ENCODE measurements at places on chromosomes 16 and 17.

GRCh38 chr16:72458035-72458434 is 286.1 kb upstream of the PMFBP1 start:
- no peak for DNase-seq

DNA sequence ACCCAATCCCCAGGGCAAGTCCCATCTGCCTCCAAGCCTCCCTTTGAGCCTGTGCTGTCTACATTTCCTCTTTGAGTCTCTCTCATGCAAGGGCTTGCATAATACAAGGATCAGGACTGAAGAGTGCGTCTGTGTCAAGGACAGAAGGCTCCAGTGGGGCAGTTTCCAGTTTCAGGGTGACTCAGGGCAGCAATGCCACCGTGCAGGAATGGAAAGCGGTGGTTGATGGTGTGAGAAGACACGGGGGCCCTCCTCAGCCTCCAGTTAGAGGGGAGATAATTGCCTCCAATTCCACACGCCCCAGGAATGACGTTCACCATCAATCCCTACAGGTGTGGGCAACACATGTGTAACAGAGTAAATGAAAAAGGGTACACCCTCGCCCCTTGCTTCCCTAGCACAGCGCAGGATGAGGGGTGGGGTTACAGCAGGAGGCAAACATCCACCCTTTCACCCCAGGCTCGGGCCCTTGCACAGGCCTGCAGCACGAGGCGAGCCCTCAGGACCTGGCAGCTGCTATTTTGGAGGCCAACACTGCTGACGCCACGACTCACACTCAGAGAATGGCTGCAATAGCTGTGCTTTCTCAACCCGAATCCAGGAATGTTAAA is 24.8 kb upstream of the SLC25A19 start:
- DNase-seq: no peak

- no peak for DNase-seq
Observed at GRCh38 chr17:29607557-29608195, 14.7 kb downstream of the ANKRD13B start.

GRCh38 chr17:3043737-3044365 is 19.6 kb downstream of the OR1D5 start:
- DNase-seq: no peak

DNA sequence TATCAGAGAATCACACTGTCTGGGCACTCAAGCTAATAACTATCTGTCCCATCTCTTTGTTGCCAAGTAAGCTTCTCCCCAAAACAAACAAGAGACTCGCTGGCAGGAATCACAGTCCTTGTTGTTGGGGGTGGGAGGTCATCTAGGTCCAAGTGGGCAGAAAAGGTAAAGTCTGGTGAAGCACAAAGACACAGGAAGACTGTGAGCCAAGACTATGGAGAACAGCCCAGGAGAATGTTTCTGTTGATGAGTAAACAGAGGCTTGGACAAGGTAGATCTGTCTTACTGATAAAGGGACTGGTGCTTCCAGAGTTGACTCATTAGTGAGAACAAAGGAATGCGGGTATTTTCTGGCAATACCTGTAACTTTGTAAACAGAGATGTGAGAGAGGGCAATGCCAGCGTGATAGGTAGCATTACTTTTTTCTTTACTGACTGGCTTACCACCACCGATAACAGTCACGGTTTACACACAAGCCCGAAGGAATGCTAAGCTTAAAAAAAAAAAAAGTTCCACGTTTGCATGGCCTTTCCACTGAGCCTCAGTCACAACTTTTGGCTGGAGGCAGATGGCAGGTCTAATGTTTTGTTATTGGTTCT is 11.5 kb upstream of the MMD start:
- no peak for DNase-seq

DNA sequence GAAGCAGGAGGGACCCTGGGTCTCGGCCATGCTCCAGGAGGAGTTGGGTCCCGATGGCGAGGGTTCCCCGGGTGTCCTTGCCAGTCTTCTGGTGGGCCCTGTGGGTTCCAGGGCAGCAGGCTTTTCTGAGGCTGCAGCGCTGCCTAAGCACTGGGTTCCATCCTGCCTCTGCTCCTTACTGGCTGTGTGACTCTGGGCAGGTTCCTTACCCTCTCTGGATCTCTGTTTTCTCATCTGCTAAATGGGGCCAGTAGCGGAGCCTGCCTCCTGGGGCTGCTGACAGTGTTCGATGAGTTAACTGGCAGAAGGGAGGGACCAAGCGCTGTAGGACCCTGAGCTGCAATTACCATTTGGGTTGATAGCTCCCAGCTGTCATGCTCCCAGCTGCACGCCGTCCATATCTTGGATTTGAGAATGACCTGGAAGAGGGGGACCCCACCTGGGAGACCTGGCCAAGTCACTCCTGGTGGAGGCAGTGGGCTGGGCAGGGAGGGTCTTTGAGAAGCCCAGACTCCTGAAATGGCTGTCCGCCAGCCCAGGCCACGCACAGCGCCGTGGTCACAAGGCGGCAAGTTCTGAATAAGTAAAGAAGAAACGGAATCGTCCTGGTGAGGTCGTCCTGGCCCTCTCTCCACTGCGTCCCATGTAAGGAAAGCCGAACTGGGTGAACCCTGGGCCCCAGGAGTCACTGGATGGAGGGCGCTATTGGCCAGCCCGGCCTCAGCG is 47.2 kb upstream of the GSE1 start:
- DNase-seq: no peak

DNA sequence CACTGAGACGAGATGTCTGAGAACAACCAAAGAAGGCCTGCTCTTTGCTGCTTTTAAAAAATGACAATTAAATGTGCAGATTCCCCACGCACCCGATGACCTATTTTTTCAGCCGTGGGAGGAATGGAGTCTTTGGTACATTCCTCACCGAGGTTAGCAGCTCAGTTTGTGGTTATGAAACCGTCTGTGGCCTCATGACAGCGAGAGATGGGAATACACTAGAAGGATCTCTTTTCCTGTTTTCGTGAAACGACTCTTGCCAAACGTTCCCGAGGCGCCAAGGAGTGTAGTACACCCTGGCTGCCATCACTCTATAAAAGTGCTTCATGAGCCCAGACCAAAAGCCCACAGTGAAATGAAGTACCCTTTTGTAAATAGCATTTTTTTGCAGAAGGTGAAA is 87.8 kb downstream of the CRISPLD2 start:
- DNase-seq: no peak

DNA sequence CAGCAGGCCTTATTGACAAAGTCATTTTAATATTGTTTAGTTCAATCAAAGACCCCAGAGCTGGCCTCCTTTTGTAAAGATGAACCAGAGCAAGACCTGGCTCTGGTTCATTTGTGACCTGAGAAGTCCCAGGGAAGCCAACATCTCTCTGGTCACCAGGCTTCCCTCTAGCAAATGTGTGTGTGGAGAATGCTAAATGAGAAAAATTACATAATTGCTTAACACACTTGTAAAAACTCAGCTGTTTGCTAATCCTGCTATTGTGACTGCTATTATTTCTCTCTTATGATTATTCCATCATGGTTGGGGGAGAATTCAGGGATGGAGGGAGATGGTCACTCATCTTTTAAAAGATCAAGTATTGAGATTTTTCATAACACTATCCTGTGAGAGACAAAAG is 94.3 kb upstream of the CLEC3A start:
- DNase-seq: no peak

- no peak for DNase-seq
Observed at GRCh38 chr16:11210260-11210659, 45.7 kb downstream of the SOCS1 start.

DNA sequence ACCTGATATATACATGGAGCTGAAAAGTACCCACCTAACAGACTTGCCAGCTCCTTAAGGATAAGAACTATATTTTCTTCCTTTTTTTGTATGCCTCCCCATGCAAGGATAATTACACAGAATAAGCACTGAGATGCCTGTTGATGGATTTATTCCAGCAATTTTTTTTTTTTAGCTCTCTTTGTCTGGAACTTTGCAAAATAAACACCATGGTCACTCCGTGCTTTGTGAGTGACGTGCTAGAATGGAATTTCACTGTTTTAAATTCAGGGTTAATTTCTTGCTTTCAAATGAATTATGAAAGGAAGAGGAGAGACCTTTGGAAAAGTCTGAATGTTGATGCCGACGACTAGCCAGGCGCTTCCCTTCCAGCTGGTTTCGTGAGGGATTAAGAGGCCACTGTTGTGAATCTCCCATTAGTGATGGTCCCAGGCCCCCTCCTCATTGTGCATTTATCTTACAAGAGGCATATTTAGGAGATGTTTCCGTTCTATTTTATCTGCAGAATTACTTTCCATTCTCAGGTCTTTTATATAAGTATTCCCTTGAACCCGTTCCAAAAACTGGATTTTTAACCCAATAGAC is 529.1 kb downstream of the WWOX start:
- DNase-seq: no peak

DNA sequence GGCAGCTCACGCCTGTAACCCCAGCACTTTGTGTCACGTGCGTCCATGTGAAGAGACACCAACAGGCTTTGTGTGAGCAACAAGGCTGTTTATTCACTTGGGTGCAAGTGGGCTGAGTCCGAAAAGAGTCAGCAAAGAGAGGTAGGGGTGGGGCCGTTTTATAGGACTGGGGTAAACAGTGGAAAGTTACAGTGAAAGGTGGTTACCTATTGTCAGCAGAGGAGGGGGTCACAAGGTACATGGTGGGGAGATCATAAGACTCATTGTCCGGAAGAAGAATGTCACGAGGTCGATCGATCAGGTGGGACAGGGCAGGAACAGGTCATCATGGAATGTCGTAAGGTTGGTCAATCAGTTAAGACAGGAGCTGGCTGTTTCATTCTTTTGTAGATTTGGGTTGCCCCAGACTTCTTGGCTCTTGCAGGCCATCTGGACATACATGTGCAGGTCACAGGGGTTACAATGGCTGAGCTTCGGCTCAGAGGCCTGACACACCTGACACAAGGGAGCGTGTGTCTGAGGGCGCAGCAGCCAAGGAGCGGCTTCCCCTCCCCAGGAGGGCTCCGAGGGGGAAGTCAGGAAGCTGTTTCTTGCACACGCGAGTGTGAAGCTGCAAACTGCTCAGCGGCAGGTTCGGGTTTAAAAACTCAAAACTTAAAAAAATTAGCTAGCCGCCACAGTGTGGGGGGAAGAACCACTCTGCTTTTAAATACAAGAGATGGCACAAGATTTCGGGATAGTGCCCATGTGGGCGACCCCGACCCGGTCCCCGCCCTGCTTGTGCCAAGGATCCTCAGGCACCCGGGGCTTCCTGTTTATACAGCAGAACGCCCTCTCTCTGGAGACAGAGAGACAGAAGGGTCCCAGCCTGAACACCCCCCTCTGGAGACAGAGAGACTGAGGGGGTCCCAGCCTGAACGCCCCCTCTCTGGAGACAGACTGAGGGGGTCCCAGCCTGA is 12.4 kb upstream of the TEX19 start:
- no peak for DNase-seq

- no peak for DNase-seq
Observed at GRCh38 chr17:58310511-58311428, 17.8 kb downstream of the TSPOAP1 start.

- no peak for DNase-seq
Observed at GRCh38 chr16:15523092-15523541, 88.7 kb downstream of the BMERB1 start.

DNA sequence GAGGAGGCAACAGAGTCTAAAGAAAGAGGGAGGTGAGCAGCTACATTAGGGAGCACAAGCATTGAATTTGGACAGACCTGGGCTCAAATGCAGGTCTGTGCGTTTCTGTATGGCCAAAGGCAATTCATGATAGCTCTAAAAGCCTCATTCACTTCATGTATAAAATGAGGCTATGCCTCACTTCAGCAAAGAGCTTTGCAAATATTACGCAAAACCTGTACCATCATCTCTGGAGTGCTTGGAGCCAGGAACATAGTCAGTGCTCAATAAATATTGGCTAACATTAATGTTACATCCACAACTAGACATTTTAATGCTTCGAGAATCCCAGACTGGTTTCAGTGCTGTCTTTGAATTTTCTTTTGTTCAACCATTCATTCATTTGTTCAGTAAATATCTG is 254.7 kb upstream of the CDH11 start:
- no peak for DNase-seq

GRCh38 chr16:17368951-17369350 is 101.8 kb downstream of the XYLT1 start:
- no peak for DNase-seq

GRCh38 chr17:8158267-8159031 is 4.3 kb downstream of the VAMP2 start:
- peak; percentile 46 for DNase-seq

DNA sequence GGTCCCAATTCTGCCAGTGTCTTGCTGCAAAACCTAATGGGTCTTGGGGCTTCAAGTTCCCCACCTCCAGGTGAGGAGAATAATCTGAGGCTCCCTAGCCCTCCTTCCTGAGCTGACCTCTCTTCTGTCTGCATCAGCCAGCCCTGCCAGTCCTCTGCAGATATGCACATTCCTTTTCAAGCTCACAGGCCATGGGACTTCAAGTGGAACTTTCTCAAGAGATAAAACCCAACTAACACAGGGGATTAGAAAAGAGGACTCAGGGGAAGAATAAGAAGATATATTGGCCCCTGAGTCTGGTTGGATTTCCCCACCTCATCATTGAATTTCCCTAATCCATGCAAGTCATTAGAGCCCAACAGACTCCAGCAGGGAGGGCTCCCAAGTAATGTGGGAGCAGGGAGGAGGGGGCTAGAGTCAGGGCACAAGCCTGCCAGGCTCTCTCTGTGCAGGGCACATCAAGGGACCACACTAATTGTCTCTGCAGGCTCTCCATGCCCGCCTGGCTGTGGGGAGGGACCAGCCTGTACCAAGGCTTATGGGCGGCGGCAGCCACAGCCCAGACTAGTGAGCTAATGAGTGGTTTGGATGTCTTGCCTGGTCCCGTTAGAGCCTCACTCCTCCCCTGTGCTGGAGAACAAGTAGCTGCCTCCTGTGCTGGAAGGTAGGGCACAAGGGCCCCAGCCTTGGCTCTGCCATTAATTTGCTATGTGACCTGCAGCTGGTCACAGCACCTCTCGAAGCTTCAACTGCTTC is 1.2 kb downstream of the KRT14 start:
- no peak for DNase-seq

- no peak for DNase-seq
Observed at GRCh38 chr17:62656446-62656845, 29.0 kb downstream of the MRC2 start.

DNA sequence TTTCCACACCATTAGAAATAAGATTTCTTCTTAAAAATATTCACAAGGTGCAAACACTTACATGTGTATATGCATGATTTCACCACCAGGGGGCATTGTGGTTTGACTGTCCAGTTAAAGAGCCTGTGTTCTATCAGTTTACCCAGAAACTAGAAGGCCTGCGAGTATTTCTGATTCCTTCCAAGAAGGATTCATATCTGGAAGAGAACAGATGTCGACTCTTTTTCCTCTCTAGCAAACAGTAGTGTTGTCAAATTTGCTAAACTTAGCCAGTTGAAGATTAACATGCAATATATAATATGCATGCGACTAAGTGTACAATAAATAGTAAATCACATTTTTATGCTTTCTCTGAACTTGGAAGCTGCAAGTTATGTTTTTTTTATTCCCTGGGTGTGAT is 404.1 kb downstream of the WWOX start:
- no peak for DNase-seq

DNA sequence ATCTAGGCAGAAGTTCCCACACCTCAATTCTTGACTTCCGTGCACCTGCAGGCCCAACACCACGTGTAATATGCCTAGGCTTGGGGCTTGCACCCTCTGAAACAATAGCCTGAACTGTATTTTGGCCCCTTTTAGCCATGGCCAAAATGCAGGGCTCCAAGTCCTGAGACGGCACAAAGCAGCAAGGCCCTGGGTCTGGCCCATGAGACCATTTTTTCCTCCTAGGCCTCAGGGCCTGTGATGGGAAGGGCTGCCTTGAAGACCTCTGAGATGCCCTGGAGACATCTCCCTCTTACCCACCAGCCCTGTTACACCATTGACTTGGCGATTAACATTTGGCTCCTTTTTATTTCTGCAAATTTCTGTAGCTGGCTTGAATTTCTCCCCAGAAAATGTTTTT is 238.6 kb downstream of the CDH13 start:
- no peak for DNase-seq

GRCh38 chr16:88458039-88458772 is 5.1 kb downstream of the ZFPM1 start:
- DNase-seq: no peak

All from NCI-H510A (cell line).